ENCODE measurements at places on chromosomes 6 and 20. TPM values are rescaled to one million over a fixed set of nuclear protein-coding genes. Genes with fewer than 3 reads are reported as not detected.

DSN1 gene
- 4.9 TPM for total RNA-seq

CRISP2 gene
- total RNA-seq = not detected

- no peak for DNase-seq
Measured at GRCh38 chr20:21104921-21105320, 1.2 kb downstream of the LINC00237 start.

KIFC1 gene
- total RNA-seq = 0.26 TPM

All from bronchial epithelial cell (primary cell).